ENCODE measurements at places on chromosomes 4 and X.
A peak's percentile ranks its signal among the peaks of the same experiment; 100 is the strongest.

- DNase-seq: peak; percentile 52
Measured at GRCh38 chrX:10156199-10157031, at the start of gene CLCN4. TSS of gene CLCN4 (plus strand) at chrX:10156975. CDS start at chrX:10185033, 28,058 bp downstream.

DNA sequence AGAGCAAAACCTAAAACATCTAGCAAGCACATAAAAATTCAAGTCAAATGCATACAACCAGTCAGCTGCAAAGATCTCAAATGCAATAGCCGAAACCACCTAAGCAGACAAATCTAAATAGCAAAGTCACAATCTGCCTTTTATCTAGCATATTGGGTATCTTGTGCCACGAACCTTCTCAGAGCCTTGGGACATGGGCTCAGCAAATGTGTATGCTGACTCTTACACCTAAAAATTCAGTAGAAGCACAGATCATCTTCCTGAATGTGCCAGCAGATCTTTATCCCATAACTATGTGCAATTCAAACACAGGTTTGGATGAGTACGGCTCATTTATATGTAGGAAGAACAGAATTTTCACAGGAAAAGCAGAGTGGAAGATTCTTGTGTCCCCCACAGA is 492.1 kb downstream of the INPP4B start:
- peak; percentile 48 for DNase-seq

- peak; percentile 96 for DNase-seq
Measured at GRCh38 chr4:37648084-37648817, 37.9 kb downstream of the RELL1 start.

DNA sequence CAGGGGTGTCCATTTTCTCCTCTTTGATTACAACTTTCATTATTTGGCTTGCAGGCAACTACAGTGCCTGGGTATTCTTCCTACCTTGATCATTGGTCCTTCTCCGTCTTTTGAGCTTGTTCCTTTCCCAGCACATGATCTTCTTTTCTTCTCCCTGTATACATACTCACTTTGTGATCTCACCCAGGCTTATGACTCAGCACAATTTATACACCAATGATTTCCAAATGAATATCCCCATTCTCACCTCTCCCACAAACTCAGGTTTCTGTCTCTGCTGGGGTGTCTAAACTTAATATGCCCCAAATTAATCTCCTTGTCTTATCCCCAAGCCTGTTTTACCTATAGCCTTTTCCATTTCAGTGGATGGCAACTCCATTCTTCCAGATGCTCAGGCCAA is 19.5 kb upstream of the C4orf54 start:
- DNase-seq: no peak

- DNase-seq: no peak
Measured at GRCh38 chr4:15610855-15611254, 44.3 kb downstream of the FBXL5 start.

- no peak for DNase-seq
Measured at GRCh38 chrX:54560411-54560810, 30.4 kb downstream of the GNL3L start.

DNA sequence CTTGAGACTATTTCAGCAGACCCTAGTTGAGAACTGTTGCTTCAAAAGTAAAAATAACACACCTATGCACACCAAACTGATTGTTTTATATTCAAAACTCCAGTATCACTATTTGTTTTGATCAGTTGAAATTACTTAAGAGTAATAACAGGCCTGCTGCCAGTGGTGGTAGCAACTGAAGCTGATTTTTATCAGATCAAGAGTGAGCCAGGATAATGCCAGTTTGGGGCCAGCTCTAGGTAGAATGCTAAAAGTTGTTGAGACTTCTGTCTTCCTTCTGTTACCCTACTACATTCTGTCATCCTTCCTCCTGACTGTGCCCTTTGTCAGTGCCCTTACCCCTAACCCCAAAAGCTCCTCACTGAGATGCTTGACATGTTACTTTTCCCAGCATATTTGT is 228.7 kb upstream of the SPRY1 start:
- DNase-seq: no peak

DNA sequence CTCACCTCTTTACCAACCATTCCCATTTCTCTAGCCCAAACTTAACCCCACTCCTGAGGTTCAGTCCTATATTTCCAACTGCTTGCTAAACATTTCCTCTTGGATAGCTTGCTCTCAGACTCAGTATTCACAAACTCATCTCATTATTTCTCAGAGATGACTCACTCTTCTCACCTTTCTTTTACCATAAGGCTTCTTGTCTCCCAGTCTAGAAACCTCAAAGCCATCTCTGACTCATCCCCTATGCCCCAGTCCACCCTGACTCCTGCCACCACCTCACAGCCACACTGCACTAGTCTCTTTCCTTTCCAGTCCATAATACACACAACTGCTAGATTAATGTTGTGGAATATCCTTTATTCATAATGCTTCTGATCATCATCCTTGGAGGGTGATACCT is 4.8 kb downstream of the FRMPD3 start:
- DNase-seq: peak; percentile 79

GRCh38 chr4:86825511-86825910 is 23.7 kb downstream of the SLC10A6 start:
- DNase-seq: peak; percentile 21

DNA sequence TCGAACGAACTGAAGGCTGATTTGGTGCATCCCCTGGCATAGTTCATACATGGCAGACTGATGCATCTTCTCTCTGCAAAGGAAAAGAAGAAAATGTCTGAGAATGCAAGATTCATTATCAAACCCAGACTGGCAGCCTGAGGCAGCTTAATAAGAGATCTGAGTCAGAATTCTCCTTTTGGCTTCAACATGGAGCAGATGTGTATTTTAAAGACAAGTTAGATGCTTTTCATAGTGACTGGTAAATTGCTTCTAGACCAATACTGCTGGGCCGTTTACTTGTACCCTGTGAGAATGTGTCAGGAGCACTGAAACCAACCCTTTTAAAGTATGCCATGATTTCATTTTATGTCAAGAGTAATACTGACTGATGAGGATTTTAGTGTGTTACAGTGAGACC is 322.0 kb downstream of the NR3C2 start:
- DNase-seq: no peak

GRCh38 chrX:31653422-31653821 is 581.6 kb upstream of the FTHL17 start:
- no peak for DNase-seq

- no peak for DNase-seq
Measured at GRCh38 chr4:14262221-14262620, 634.7 kb upstream of the BOD1L1 start.

- DNase-seq: peak; percentile 70
Measured at GRCh38 chrX:139738581-139738980, 30.6 kb upstream of the MCF2 start.

DNA sequence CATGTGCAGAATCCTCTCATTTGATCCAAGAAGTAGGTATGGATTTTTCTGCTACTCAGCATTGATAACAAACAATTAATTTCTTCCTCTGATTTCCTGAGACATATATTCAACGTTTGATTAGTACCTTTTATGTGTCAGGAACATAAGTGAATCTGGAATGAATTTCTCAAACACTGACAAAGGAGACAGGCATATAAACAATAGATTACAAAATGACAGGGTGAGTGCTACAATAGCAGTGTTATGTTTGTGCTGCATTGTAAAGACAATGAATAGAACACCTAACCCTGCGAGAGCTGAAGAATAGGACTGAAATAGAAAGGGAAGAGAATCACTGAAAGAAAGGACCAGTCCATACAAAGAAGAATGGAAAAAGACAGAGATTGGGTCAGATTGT is 52.9 kb downstream of the ARHGAP24 start:
- DNase-seq: no peak

GRCh38 chr4:68599150-68599549 is 23.0 kb upstream of the UGT2B17 start:
- DNase-seq: peak; percentile 46

GRCh38 chr4:55382488-55383003 is 13.2 kb upstream of the TMEM165 start:
- DNase-seq: no peak

DNA sequence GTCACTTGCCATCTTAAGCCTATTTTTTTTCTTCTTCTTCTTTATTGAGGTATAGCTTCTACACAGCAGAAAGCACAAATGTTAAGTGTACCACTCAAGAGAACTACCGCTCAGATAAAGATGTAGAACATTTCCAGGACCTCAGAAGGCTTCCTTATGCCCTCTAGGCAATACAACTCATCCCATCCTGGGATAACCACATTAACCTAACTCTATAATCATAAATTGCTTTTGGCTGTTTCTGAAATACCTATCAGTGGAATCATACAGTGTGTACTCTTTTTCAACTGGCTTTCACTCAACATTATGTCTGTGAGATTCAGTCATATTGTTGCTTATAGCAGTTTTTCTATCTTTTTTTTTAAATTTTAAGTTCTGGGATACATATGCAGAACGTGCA is 51.7 kb downstream of the ARFIP1 start:
- peak; percentile 71 for DNase-seq

GRCh38 chrX:13691841-13692371 is 3.0 kb downstream of the RAB9A start:
- peak; percentile 45 for DNase-seq
